Iris pigment epithelial cell (primary cell): ENCODE measurements at places on chromosomes 2 and 18.
A peak's percentile ranks its signal among the peaks of the same experiment; 100 is the strongest.

DNA sequence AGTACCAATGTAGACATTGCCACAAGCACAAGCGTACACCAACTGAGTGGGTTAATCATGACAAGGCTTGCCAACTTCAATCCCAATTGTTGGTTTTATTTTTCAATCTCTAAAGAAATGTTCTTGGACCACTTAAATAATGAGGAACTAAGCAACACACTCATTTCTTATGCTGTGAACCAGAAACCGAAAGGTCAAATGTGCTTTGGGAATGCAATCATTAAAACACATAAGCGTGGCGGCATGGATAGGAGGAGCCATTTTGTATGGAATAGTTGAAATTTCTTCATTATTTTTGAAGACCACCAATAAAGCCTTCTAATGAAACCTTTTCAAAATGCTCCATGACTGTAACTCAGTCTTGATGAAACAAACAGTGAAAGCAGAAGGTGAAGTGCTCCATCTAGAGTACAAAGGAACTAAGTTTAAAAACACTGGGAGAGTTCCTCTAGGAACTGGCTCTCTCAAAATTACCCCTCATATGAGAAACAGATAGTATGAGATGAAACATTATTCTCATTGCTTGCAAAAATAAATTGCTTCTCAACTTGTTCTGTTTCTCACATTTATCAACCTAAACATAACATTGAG lies 113.2 kb upstream of the CHST9 start:
- no peak for DNase-seq

- DNase-seq, result peak; percentile 90
Measured at GRCh38 chr2:14492920-14493503, 139.5 kb upstream of the LRATD1 start.

DNA sequence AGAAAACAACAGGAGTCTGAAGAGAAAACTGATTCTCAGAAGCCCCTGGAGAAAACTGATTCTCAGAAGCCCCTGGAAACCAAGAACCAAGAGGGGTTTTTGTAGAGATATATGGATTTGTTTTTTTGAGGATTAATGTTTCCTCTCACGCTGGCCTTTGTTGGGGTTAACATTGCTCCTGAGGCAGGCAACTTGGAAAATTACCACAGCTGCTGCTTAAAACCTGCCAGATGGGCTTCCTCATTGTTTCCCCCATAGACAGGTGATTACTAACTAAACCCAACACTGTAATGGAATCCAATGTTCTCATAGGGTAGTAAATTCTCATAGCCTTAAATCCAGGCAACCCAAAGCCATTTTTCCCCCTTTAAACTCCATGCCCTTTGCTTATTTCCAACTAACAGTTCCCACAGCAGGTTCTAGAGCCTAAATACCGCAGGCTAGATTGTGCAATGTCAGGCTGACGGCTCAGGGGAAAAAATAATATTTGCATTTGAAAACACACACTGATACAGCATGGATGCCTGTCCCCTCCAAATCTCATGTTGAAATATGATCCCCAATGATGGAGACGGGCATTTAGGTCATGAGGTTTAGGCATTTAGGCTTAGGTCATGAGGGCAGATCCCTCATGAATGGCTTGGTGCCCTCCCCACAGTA lies 272.3 kb upstream of the PKDCC start:
- DNase-seq, result no peak

GRCh38 chr2:19556648-19557047 lies 198.2 kb upstream of the OSR1 start:
- DNase-seq, result no peak

GRCh38 chr2:104049438-104049837 lies 804.5 kb upstream of the POU3F3 start:
- no peak for DNase-seq

DNA sequence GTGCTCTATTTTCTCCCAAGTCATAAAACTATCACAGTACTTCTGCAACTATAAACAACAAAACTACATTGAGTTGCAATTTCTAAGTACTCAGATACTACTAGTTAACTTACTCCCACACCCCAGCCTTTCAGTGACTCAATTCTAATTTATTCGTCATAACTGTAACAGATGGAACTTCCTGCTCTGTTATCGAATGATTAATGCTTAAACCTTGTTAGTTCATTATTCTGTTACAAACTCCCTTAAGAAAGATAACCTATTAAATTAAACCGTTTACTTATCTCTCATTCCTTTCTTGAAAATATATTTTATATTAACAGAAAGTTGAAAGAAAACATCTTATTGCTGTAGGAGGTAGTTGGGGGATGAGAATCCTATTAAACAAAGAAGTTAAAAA lies 17.0 kb downstream of the TNFAIP6 start:
- peak; percentile 92 for DNase-seq

GRCh38 chr2:211468877-211469663 lies 912.7 kb downstream of the CPS1 start:
- DNase-seq, result no peak

GRCh38 chr18:75110311-75110710 lies 98.6 kb downstream of the PTGR3 start:
- DNase-seq, result no peak

GRCh38 chr2:57461624-57462023 lies 585.0 kb upstream of the VRK2 start:
- DNase-seq, result no peak

DNA sequence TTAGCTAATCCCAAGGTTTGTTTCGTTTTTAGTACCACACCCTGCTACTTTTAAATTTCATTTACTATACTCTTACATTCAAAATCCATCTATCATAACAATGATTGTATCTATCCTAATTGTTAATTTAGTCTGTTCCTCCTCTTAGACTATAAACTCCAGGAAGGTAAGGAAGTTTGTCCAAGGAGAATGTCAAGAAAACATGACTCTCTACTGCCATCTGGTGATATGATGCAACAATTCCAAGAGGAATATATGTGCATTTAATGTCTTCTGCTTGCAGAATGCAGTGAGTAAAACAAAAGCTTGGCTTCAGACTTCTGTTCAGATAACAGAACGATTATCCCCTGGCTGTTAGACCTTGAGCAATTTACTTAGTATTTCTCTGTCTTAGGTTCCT lies 1267.1 kb downstream of the LRP1B start:
- peak; percentile 72 for DNase-seq

DNA sequence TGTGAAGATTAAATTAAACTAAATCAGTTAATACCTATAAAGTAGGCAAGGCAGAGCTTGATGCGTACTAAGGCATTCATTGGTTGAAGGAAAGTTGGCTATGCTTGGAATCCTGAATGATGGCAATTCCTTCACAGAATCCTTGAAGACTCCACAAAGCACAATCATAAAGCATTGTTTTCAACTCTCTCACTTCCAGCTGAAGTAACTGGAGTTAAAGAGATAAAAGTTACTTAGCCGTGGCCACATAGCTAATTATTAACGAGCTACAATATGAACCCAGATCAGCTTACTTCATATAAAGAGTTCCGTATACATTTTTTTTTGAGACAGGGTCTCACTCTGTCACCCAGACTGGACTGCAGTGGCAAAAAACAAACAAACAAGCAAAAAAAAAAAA lies 483.9 kb upstream of the DDX18 start:
- no peak for DNase-seq

GRCh38 chr2:41911033-41911432 lies 136.8 kb upstream of the PKDCC start:
- no peak for DNase-seq

GRCh38 chr2:67896476-67896875 lies 166.3 kb downstream of the C1D start:
- no peak for DNase-seq

GRCh38 chr2:28976584-28976983 lies 4.5 kb upstream of the TOGARAM2 start:
- peak; percentile 71 for DNase-seq

DNA sequence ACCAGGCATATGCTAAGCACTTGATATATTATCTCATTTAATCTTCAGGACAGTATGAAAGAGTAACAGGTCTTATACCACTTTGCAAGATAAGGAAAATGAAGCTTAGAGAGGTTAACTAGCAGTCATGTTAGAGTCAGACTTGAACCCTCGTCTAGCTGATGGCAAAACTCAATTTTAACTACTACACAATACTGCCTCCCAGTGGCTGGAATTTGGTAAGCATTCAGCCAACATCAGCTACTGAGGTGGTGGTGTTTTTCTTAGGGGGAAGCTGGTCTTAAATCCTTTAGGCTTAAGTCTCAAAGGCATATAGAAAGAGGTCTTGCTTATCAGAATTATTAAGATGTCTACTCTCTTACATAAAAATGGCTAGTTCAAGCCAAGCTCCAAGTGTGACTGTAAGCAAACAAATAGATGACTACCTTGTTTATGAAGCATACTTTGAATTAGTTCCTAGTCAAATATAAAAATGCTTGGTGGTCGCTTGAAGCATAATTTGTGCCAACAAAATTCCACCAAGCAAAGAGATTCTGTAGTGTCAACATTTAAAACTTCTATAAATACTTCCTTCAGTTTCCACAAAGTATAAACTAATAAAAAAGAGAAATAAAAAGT lies 325.4 kb upstream of the FIGN start:
- DNase-seq, result peak; percentile 34

DNA sequence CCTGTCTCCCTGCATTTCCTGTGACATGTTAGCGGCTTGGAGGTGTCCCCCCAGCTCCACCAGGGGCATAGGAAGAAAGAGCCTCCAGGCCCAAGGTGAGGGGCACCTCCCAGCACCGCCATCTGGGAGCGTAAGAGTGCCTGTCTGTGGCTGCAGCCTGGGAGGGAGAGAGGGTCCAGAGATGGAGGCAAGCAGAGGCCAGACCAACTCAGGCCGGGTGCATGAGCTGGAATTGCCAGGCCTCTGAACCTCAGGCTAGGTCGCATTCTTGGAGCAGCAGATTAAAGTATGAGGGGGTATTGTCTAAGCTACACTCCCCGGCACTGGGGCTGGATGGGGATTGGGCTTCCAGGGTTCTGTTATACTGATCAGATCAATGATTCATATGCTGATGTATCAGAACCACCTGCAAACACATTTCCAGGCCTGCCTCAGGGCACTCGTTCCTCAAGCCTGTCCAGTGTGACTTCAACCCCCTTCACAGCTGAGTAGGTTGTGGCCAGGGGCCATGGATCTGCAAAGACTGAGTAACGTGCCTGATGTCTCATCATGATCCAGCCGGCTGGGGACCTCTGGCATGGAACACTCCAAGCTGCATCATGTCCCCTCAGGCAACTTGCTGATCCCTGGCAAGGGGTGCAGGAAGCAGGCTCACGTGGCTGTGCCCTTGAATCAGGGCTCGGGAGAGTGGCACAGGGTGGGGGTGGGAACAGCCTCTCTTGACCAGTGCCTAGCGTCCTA lies 73.2 kb downstream of the HS1BP3 start:
- DNase-seq, result no peak

GRCh38 chr2:226211439-226211838 lies 588.2 kb downstream of the IRS1 start:
- peak; percentile 88 for DNase-seq

GRCh38 chr18:70368903-70369302 lies 80.1 kb downstream of the SOCS6 start:
- DNase-seq, result peak; percentile 64

DNA sequence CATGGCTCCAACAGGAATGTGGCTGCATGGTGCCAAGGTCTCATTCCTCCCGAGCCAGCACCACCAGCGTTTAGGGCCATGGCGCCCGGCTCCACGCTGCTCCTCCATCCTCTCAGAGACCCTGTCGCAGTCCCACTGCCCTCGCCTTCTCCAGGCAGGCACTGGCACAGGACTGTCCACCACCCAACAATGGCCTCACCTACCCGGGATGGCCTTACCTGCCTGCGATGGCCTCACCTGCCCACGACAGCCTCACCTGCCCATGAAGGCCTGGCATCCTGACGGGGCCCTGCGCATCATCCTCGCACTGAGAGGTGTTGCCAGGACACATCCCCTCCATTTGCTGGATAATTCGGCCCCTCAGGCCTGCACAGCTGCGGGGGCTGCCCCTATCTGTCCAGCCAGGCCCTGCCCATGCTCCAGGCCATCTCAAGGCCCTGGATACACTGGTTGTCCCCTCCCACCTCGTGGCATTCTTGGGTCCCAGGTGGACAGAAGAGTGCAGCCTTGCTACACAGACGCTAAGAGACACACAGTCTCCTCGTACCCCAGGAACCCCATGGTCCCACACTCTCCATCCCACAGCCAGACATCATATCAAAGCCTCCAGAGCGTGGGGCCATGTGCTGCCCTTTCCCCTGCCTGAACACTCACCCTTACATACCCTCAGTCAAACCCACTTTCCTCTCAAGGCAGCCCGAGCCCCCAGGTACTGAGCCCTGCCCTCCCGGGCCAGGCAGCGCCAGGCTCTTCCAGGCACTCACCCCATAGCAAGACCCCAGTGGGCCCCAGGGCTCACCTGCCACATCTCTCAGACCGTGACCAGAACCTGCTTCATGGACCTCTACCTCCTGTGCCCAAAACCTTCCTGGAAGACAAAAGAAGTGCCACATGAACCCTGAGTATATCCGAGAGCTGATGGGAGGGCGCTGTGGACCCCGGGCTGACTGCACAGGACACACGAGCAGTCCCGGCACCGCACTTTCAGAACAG lies 268.6 kb downstream of the EIPR1 start:
- DNase-seq, result no peak

- DNase-seq, result no peak
Measured at GRCh38 chr2:88296247-88296646, 126.1 kb downstream of the THNSL2 start.

GRCh38 chr18:50947899-50948298 lies 19.9 kb upstream of the ELAC1 start:
- peak; percentile 40 for DNase-seq

GRCh38 chr2:128465246-128466170 lies 146.8 kb upstream of the HS6ST1 start:
- DNase-seq, result no peak

DNA sequence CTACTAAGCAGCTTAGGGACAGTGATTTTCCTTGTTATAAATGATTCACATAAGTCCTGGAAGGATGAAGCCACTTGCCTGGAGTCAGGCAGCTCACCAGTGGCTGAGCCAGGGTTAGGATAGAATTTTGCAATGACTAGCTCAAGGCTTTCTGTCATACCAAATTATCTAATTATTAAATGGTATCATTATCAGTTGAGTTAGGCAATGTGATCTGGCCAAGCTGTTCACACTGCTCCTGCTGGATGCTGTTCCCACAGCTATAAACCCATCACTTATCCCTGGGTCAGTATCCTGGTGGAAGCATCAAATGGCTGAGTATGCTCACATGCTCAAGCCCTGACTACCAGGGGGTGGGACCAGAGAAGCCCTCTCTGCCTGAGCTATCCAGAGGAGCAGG lies 235.2 kb downstream of the MTX2 start:
- no peak for DNase-seq

DNA sequence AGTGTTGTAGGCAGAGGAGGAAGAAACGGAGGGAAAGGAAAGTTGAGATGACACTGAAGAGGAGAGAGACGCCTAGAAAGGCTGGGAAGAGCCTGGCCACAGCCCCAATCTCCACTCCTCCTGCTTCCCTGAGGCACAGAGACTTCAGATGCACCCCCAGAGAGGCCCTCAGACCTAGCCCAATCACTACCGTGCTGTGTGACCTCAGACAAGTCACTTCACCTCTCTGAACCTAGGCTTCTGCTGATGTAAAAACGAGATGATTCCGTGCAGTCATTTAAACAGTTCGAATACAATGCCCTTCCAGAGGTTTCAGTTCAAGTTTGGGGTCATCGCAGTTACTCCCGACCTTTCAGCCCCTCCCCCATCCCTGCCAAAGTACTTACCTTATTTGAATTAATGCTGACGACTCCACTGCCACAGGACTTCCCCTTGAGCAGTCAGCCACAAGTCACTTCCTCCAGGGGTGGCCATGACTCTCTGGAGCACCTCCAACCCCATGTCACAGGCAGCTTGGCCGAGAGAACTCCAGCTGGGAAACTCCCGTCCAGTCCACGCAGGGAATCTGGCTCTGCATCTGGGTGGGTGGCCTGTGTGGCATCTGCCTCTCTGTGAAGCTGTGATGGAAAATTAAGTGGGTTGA lies 105.2 kb upstream of the ID2 start:
- DNase-seq, result no peak

- no peak for DNase-seq
Measured at GRCh38 chr2:190911813-190912212, 31.2 kb downstream of the GLS start.
